ENCODE measurements at places on chromosomes 11 and 22.

DNA sequence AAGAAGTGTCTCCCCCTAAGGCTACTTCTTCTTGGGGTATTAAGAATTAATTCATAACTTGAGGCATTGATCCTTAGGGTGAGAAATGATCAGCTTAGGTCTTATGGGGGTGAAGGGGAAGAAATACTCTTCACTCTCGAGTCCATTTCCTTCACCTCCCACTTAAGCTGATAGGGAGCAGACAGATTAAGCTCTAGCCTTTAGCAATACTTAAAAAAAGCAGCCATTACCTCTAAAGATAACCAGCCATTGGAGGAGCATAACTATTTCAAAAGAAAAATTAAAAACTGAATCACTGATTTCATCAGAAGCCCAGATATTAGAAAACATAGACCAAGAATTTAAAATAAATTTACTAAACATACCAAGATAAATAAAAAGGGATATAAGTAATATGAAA, 60.5 kb downstream of the ENTHD1 start:
- no peak for DNase-seq

- DNase-seq, result no peak
These were observed 17.3 kb downstream of the MS4A6A start for GRCh38 chr11:60165538-60165937.

DNA sequence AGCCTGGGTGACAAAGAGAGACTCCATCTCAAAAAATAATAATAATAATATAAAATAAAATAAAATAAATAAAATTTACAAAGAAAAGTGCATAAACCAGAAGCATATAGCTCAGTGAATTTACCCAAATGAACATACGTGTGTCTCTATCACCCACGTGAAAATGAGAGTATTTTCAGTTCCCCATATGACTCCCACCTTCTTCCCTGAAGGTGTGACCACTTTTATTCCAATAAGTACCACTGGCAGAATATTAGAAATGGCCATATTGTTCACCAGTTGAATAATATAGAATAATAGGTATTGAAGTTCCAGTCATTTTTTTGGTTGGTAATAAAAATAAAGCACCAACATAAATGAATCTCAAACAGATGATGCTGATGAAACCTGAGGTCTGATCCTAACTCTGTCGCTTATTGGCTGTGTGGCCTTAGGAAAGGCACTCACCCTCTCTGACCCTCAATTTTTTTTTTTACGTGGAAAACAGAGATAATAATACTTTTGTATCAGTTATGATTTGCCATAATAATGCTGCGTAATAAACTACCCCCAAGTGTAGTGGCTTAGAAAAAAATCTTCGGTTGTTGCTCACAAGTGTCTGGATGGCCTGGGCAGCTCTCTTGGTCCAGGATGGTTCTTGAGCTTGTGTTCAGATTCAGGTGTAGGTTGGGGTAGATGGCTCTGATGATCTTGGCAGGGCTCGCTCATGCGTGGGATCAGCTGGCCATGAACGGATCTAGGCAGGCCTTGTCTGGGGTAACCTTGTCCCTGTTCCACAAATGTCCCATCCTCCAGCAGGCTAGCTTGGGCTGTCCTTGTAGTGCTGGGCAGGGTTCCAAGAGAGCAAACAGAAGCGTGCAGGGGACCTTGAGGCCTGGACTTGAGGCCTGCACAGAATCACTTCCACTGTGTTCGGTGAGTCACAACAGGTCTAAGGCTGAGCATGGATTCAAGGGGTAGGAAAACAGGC, 88.1 kb downstream of the MYO18B start:
- no peak for DNase-seq

GRCh38 chr22:19040391-19040861, 81.8 kb downstream of the DGCR2 start:
- no peak for DNase-seq

DNA sequence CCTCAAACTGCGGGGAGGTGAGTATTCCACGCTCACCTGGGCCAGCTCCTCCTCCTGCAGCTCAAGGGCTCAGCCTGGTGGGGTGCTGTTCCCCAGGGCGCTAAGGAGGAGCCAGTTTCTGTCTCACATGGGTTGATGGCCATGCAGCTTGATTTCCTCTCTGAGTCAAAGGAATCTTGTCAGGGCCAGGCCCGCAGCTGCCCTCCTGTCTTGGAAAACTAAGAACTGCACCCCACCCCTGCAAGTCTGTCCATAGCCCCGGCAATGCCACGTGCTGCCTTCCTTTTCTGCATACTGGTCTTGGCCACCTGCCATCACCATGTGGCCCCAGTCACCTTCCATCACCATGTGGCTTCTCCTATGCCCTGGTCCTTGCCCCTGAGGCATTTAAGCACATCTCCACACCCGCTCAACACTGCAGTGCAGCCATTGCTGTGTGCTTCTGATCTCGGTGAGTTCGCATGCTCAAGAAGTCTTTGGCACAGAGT, 35.2 kb upstream of the CLDN5 start:
- DNase-seq, result no peak

Measured in pulmonary artery endothelial cell (primary cell).